ENCODE measurements at places on chromosomes 13 and 19. TPM values are rescaled to one million over a fixed set of nuclear protein-coding genes. Genes with fewer than 3 reads are reported as not detected.
A peak's percentile ranks its signal among the peaks of the same experiment; 100 is the strongest.

DNA sequence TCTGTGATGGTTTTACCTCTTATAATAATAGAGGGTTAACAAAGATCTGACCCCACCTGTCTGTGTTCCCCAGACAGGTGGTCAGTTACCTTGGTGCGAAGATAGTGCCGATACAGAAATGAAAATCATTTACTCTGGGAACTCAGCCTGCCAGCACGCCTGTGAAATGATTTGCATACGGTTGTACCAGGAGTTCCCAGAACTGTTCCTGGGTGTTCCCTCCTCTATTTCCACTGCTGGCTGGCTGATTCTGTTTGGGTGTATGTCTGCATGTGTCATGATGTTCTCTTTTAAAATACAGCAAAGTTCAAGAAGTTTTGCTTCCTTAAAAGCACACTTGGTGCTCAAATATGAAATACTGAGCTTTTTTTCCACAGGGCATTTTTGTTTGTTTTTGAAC is 527.1 kb downstream of the FGF9 start:
- ATAC-seq: no peak

GRCh38 chr13:31955741-31956140 is 75.8 kb upstream of the FRY start:
- ATAC-seq: no peak

F7 gene
- 0.31 TPM for total RNA-seq

IL11 gene
- total RNA-seq: 0.45 TPM

GRCh38 chr13:23203516-23203915 is 22.7 kb downstream of the SGCG start:
- ATAC-seq: no peak

GRCh38 chr13:29573190-29573589 is 22.3 kb downstream of the SLC7A1 start:
- ATAC-seq: peak; percentile 92

ZNF569 gene
- 11.4 TPM for total RNA-seq

DNA sequence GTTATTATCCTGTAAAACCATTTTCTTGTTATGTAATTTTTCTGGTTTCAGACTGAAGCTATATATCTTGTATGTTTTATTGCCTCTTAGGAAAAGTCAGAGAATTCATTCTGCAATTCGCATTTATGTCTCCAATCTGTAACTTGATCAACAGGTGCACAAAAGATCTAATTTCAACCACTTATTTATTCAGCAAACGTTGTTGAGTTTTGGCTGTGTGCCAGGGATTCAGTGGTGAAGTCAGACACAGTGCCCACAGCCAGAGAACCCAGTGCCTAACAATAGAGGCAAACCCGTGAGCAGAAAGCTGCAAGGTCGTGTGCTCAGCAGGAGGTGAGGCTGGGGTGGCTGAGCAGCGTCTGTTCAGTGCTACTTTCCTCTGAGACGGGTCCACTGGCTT is 119.5 kb upstream of the MCF2L start:
- ATAC-seq: peak; percentile 38

LAIR1 gene
- 3.4 TPM for total RNA-seq

DNA sequence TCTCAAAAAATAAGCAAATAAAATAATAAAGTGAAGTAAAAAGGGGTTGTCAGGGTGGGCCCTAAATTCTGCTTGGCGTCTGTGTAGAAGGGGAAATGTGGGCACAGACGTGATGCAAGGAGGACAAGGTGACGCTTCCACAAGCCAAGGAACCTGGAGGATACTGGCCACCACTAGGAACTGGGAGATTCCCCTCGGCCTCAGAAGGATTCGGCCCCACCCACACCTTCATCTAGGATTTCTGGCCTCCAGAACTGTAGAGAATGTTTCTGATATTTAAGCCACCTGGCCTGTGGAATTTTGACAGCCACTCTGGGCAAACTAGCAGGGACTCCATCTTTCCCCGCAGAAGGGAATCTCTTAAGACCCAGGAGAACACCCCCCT is 1.1 kb downstream of the PLEKHJ1 start:
- ATAC-seq: no peak

- peak; percentile 42 for ATAC-seq
Measured at GRCh38 chr13:109481040-109481439, 305.3 kb downstream of the IRS2 start.

FCHO1 gene
- 6.8 TPM for total RNA-seq

GRCh38 chr13:27570906-27571305 is 49.4 kb downstream of the LNX2 start:
- no peak for ATAC-seq

- peak; percentile 86 for ATAC-seq
Measured at GRCh38 chr19:38693380-38694223, 46.2 kb downstream of the ACTN4 start.

DNA sequence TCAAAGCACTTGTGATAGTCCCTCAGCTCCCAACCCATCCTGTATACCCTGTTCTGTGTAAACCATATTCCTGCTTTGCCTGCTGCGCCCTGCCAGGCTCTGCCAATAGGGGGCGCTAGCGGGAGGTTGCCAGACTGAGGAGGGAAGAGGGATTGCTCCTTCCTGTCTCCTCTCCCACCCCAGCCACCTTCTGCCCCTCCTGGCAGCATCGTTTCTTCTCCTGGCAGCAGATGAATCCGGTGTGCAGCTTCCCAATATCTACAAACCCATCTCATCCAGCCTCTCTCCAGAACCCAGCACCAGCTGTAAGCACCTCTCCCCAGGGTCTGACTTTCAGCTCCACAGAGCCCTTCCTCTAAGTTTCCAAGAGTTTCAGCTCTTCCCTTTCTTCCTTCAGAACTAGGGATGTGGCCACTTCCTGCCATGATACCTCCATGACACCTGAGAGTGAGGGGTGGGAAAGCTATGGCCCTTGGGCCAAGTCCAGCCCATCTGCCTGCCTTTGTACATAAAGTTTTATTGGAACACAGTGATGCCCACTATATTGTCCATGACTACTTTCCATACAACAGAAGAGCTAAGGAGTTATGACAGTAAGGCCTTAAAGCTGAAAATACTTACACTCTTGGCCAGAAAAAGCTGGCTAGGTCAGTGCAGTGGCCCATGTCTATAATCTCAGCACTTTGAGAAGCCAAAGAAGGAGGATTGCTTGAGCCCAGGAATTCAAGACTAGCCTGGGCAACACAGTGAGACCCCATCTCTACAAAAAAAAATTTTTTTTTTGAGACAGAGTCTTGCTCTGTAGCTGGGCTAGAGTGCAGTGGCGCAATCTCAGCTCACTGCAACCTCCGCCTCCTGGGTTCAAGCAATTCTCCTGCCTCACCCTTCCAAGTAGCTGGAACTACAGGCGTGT is 34.5 kb upstream of the ATP1A3 start:
- ATAC-seq: no peak

SLC25A41 gene
- not detected for total RNA-seq

DNA sequence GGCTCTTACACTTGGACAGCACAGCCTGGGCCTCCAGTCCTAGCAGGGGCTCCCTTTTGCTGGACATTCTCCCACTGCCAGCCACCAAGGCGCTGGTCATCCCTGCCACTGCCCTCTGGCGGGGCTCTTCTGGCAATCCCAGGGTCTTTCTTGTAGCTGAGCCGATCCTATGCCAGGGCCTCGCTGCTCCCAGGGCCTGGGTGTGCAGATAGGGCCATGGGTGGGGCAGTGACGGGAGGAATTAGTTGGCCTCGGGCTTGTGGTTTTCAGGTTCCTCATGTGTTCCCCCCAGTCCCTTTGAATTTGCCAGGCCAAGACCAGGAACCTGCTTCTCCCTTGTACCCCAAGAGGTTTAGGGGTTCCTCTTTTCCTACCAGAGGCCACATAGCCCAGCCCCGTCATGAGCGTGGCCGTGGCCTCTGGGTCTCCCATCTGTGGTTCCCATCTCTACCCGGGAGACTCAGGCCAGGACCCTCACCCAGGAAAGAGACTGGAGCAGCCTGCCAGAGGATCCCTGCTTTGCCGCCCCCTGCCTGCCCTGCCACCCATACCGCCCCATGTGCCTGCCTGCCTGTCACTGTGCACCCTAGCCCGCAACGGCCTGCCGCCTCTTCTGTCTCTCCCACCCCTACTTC is 26.2 kb downstream of the TMED1 start:
- no peak for ATAC-seq

ZNF417 gene
- total RNA-seq: 15.3 TPM

DNA sequence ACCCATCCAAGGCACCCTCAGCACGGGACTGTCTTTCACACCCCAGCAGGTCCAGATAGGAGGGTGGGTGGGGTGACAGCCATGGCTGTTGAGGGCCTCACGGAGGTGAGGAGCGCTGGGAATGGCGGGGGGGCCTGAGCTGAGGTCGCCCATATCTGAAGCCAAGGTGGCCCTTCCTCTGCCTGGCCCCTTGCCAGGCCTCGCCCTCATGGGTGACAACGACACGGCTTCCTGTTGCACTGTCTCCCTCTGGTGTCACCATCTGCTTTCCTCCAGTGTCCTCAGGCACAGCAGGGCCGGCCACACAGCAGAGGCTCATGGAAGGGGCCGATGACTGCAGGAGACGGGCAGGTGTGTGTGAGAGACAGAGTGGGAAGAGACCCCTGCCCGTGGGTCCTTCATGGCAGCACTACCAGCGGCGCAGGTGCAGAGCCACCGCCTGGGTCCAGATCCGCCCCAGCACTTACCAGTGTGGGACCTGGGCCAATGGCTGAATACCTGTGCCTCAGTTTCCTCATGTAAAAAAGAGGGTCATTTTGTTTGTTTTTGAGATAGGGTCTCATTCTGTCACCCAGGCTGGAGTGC is 8.1 kb upstream of the NKPD1 start:
- ATAC-seq: no peak

DNA sequence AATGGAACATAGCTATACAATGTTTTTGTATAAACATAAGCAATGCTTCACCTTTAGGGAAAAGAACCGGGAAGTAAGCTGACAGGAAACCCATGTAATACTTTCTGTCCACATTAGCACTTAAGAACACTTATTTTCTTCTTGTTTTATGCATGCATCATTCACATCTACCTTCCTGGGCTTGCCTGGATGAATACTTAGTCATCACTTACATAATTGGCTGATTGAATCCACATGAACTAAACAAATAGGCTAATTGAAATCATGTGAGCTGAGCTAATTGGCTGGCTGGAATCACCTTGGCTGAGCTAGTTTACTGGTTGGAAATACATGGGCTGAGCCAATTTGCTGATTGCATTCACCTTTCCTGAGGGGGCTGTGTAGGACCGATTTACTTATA is 78.8 kb downstream of the ZNF726 start:
- ATAC-seq: no peak

NEK5 gene
- 11.9 TPM for total RNA-seq

THSD8 gene
- total RNA-seq: not detected

All from motor neuron (in vitro differentiated cells).